ENCODE measurements at places on chromosomes 3 and 15.
A peak's percentile ranks its signal among the peaks of the same experiment; 100 is the strongest.

DNA sequence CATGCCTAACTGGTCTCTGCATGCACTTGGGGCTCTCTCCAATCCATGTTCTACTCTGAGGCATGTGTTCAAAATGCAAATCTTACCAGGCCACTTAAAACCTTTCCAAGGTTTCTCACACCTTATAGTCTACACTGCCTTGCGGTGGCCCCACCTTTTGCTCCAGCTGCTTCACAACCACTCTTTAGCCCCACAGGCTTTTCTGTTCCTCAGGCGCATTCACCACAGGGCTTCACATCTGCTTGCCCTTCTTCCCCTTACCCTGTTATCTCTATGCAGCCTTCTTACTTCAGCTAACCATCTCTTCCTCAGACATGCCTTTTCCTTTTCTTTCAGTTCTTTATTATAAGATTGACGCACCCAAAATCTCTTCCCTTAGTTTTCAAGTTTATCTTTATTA, 37.8 kb downstream of the MINDY4B start:
- no peak for DNase-seq

GRCh38 chr3:61425356-61425755, 136.0 kb upstream of the PTPRG start:
- DNase-seq: no peak

DNA sequence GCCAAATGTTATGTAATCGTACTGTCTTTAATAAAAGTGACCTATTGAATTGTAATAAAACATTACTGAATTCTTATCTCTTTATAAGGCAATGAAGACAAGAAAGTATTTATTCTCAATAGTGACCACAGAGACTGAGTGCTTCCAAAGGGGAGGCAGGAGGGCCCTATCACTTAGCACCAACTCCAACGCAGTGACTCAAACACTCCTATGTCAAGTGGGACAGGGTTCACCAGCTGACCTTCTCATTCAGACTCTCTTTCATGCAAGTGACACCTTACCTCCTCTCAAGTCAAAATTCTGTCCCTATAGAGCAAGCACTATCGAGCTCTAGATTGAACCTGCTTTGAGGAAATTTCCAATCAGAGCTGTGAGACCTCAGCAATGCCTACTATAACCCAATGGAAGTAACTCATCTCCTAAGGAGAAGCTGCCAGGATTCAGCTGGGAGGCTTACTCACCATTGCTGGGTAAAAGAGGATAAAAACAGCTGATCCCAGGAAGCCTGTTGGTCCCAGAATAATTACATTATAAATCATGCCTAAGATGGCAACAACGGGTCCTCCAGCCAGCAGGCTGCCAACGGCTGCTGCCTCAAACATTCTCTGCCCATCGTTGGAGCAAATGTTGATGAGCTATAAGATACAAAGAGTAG, 35.6 kb downstream of the ABCC5 start:
- no peak for DNase-seq

GRCh38 chr15:81163961-81164800, 30.1 kb downstream of the CFAP161 start:
- no peak for DNase-seq

DNA sequence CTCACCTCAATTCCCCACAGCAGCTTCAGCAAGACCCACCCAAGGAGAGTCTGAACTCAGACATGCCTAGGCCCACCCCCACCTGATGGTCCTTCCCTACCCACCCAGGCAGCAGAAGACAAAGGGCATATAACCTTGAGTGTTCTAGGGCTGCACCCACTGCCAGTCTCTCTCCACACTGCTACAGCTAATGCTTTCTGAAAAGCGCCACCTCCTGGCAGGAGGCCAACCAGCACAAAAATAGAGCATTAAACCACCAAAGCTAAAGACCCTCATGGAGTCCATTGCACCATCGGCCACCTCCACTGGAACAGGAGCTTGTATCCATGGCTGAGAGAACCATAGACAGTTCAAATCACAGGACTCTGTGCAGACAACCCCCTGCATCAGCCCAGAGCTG, 11.3 kb upstream of the RPL39L start:
- DNase-seq: peak; percentile 81

DNA sequence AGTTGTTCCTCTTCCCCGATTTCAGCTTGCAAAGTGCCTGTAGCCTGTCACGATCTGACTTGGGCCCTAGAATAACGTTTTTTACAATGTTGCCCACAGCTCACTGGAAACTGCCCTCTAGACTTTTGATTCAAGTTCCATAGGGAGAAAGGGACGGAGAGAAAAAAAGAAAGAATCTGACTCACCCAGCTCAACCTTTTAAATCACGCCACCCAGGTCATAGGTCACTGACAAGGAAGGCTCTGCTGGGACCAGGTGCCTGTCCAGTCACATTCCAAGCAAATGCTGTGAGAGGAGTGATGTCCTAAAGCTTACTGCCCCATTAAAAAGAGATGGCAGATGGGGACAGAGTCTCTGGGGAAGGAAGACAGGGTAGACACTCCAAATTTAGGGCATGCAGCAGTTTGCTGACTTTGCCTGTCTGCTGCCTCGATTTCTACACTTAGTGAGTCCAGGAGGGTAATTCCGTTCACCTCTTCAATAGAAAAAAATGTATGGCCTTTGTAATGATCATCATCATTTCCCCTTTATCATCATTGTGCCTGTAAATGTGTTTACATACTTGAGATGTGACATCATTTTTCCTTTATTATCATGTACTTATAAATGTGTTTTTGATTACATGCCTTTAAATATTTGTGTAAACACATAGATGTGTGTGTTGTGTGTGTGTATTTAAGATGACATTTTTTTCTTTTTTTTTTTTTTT, 8.4 kb upstream of the MYO1E start:
- no peak for DNase-seq

DNA sequence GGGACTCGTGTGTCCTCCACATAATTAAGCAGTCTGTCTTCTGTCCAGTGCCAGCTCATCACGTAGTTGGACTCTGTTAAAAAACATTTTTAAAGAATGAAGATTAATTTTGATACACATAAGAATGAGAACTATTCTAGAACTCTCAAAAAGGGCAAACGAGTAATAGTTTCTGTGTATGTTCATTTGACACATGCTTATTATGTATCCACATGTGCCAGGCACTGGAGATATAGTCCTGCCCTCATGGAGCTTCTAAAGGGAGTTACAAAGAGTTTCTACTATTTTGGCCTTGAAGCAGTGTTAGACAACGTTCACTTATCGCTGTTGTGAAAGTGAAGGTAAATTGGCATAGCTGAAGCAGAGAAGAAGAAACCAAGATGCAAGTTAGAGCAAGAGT, 326.7 kb upstream of the CTDSPL start:
- no peak for DNase-seq

- DNase-seq: peak; percentile 6
Observed at GRCh38 chr15:47717036-47717612, at the start of gene SEMA6D. TSS of gene SEMA6D (plus strand) at chr15:47717505. CDS start at chr15:47759799, 42,294 bp downstream.

DNA sequence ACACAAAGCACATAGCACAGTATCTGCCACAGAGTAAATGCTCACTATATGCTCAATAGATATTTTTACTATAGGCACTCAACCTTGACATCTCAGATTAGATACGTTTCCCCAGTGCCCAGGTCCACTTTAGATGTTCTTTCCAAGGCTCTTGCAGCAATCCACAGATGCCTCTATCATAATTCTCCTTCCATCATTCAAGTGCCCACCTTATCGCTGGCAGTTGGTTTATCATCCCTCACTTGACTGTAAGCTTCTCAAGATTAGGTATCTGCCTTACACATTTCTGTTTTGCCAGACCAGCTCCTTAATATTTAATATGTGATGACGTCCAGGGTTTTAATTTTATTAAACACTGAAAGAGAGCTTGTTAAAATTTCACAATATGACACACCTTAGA, 8.6 kb downstream of the NCEH1 start:
- DNase-seq: no peak

DNA sequence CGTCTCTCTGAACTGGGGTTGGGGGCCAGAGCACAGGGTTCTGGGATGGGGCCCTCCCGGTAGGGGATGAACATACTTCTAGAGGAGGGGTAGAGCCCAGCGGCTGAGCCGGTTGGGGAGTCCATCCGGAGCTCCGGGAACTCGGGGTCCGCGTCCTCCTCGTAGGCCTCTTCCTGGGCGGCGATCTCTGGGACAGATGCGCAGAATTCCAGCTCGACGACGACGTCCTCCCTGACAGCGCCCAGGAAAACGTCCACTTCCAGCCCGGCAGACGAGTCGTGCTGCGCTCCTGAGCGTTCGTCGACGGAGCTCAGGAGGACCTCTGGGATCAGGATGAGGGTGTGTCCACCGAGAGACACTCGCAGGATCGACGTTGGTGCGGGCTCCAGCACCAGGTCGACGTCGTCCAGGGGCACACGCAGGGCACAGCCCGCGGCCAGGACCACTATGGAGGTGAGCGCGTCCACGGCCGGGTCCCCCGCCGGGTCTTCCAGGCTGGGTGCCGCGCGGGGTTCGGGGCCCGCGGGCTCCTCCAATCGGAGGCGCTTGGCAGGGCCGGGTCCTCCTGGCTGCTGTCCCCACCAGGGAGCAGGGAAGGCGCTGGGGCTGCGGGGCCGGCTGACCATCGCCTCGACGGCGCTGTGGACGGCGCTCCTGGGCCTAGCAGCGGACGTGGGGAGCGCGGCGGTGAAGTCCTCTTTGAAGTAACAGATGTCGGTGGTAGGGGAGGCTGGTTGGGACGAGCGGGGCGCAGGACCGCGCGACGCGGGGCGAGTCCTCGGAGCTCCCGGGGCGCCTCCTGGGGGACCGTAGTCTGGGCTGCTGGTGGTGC, 474 bp downstream of the PRR23B start:
- no peak for DNase-seq

GRCh38 chr3:156687023-156687422, 12.6 kb downstream of the TIPARP start:
- DNase-seq: no peak

GRCh38 chr3:134274571-134274970, 23.9 kb upstream of the RYK start:
- no peak for DNase-seq

DNA sequence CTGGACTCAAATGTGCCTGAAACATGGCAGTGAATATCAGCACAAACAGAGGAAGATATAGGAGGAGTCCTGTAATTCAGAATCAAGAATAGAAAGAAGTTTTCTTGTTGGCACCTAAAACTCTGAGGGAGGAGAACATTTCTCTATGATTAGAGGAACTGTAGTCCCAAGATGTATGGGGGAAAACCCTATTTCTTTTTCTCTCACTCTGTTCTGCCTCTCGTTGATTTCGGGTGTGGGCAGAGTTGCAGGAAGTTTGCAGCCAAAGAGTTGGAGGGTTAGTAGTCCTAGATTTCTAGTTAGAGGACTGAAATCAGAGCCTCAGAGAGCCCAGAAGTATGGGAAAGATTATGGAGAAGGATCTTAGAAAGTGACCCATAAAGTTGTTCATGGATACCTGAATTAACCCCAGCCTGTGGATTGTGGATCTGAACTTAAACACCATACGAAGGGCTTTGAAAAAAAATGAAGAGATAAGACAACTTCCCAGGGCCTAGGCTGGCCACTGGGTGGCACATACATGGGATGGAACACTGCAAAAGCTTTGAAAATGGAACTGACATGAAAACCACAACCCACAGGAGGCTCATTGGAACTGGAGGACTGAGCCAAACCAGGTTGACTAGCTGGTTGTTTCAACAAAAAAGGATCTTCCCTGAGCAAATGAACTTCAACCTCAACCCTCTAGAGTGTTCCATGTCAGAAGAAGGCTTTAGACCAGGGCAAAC, 34.6 kb downstream of the FMN1 start:
- DNase-seq: peak; percentile 10

GRCh38 chr3:9280451-9281219, 31.2 kb upstream of the SRGAP3 start:
- no peak for DNase-seq

DNA sequence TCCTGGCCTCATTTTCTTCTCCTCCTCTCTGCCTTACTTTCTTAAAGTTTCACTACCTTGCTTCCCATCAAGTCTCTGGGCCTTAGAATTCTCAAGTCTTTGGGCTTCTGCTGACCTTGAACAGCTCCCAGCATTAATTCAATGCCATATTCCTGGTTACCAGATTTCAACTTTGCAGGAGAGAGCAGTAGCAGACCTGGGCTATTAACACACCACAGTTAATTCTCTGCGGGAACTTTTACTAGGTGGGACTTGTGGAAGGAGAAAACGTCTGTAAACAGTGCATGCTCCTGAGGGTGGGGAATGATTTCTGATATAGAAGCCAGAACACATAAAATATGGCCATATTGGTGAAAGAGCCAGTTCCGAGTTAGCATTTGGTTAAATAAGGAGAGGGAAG, 214.6 kb downstream of the MEIS2 start:
- no peak for DNase-seq

- DNase-seq: no peak
Observed at GRCh38 chr3:166593776-166594175, 756.6 kb upstream of the BCHE start.

GRCh38 chr3:37667335-37667734, 194.3 kb upstream of the CTDSPL start:
- DNase-seq: no peak

DNA sequence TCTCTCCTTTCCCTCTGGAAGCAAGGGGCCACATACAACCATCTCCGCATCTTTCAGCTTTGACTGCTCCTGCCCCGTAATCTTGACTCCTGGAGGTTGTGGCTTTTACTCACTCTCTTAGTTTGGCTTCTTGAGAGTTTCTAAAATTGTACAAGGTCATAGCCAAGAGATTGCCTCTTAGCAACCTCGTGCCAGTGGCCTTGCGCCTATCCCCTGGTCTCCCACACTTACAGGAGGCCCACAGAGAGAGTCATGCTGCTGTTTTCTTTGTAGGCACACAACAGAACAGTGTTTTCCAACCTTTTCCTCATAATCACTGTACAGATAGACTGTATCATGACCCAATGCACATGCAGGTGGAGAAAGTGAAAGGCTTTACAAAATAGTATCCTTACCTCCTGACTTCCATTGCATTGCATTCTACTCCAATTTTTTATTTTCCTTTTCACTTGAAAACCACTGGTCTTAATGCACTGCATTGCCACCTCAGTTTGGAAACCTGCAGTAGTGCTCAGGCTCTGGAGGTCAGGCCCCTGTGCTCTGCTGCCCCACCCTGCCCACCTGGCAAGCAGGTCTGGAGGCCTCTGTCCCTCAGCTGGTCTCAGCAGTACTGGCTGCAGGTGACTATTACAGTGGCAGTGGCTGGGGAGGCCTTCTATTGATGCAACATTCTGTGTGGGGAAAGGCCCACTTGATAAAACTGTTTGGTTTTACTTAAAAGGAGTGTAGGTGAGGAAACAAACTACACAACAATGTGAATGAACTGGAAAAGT, 156.2 kb downstream of the DNAJB8 start:
- no peak for DNase-seq

GRCh38 chr15:63473999-63474809, 30.2 kb upstream of the USP3 start:
- DNase-seq: peak; percentile 73

DNA sequence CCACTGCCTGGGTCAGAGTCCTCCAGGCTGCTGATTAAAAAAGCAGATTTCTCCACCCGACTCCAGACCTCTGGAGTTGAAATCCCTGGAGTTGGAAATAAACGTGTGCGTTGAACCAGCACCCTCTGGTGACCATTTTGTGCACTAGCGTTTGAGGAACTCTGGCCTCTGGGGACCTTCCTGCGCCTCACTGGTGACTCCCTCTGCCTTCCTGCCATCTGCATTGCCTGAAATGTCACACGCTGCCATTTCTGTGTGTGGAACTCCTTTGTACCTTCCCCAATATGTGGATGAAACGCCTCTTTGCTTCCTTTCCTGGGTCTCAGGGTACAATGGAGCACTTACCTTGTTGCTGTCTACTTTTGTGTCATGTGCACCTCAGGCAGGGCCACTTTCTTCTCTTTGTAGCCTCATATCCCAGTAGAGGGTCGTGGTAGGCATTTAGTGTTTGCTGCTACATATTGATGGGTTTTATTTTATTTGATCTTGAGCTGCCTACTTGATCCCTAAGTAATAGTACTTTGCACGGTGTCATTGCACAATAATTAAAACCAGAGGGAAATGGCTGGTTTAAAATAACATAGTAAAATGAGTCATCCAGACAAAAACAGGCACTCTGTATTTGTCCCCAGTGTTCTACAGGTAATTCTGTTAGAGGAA, 56.8 kb downstream of the GPR171 start:
- DNase-seq: peak; percentile 67

Data from activated CD4-positive, alpha-beta T cell treated with anti-CD3 and anti-CD28 coated beads for 48 hours (primary cell).